SK-MEL-5 (cell line): ENCODE measurements at places on chromosomes 7 and 10. TPM values are rescaled to one million over a fixed set of nuclear protein-coding genes. Genes with fewer than 3 reads are reported as not detected.

DNA sequence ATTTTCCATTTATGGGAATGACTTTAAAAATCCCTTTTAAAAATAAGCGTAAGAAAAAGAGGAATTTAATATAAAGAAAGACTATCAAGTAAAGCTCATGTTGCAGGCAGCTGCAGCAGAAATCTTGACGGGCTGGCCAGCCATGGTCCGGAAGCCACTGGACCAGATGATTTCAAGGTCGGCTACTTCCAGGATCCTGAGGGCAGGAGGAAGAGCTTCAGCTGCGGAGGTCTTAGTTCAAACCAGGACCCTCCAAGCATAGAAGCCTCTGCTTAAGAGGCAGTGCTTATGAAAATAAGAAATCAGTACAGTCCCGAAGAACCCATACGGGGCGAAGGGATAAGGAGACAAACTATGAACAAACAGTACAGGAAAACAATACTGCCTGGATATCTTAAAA, 220.2 kb upstream of the CELF2 start:
- no peak for DNase-seq

BNIP3 gene
- total RNA-seq: 163 TPM in 2 replicates

DNA sequence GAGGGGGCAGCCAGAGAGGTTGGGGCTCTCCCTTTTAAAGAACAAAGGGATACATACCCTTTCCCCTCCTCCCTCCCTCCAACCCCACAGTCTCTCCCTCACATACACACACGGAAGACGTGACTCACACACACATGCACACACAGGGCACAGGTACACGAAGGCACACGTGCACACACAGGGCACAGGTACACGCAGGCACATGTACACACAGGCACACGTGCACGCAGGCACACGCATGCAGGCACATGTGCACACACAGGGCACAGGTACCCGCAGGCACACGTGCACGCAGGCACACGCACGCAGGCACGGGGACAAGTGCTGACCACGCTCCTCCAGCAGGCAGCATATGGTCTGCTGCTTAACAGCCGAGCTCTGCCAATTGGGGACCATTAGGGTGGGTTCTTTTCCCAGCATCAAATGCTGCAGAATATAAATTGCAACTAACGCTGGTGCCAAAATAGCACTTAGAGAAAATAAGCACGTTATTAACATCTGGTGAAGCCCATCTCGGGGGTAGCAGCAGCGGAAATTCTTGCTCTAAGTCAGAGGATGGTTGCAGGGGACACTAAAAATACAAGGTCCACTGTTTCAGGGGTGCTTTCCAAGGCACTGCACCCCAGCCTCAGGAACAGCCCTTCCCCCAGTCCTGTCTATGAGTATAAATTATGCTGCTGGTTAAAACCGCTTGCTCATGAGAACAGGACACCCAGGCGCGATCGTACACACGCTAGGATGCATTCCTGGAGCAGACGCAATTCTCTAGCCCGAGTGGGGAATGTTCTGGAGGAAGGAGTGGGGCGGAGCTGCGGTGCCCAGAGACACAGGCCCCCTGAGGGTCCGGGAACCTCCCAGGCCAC, 55.2 kb upstream of the TNRC18 start:
- DNase-seq: no peak

- DNase-seq: no peak
Observed at GRCh38 chr10:70939441-70940003, 51.2 kb upstream of the PCBD1 start.

DNA sequence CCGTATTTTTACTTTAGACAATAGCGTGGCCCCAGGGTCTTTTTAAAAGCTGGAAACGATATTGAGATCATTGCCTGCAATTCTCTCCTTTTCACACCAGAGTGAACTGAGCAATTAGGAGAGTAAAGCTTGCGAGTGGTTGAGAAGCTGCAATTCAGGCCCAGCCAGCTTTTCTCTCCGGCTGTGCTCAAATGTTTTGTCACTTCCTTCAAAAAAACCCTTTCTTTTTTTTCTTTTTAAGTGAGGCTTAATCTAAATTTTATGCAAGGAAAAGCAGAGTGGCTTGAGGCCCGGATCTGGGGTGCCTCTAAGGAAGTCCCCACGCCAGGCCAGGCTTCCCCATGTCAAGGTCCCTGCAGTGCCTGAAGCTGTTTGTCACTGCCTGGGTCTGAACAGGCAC, 433.9 kb downstream of the GLRX3 start:
- DNase-seq: no peak

- DNase-seq: no peak
Observed at GRCh38 chr7:76011442-76011861, 17.1 kb upstream of the TMEM120A start.

GNGT1 gene
- not detected in 2 replicates for total RNA-seq

- no peak for DNase-seq
Observed at GRCh38 chr7:26964156-26964808, 99.9 kb upstream of the SKAP2 start.

DNA sequence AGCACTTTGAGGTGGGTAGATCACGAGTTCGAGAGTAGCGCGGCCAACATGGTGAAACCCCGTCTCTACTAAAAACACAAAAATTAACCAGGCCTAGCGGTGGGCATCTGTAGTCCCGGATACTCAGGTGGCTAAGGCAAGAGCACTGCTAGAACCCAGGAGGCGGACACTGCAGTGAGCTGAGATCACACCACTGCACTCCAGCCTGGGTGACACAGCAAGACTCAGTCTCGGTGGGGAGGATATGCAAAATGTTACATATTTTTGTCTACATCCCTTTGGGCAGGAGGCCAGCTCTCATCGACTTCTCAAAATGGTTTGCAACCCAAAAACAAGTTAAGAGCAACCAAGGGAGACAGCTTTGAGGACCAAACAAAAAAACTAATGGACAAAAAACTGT, 8.2 kb downstream of the ATE1 start:
- DNase-seq: no peak

PRPS1L1 gene
- total RNA-seq: not detected in 2 replicates

RNF133 gene
- 0.13 and 0.32 TPM in 2 replicates for total RNA-seq

- no peak for DNase-seq
Observed at GRCh38 chr7:99129001-99129400, 14.9 kb downstream of the SMURF1 start.

GRCh38 chr10:116237260-116237659, 35.7 kb downstream of the GFRA1 start:
- DNase-seq: no peak

- peak; percentile 62 for DNase-seq
Observed at GRCh38 chr7:129298268-129298893, 73.6 kb downstream of the AHCYL2 start.

CCL24 gene
- total RNA-seq: not detected in 2 replicates

FANK1 gene
- total RNA-seq: 1.6 TPM in 1 of 2 replicates, not detected in the other

CACNA2D1 gene
- total RNA-seq: 10.3 and 11.1 TPM in 2 replicates

AOAH gene
- total RNA-seq: 0.05 TPM in 1 of 2 replicates, not detected in the other

DNA sequence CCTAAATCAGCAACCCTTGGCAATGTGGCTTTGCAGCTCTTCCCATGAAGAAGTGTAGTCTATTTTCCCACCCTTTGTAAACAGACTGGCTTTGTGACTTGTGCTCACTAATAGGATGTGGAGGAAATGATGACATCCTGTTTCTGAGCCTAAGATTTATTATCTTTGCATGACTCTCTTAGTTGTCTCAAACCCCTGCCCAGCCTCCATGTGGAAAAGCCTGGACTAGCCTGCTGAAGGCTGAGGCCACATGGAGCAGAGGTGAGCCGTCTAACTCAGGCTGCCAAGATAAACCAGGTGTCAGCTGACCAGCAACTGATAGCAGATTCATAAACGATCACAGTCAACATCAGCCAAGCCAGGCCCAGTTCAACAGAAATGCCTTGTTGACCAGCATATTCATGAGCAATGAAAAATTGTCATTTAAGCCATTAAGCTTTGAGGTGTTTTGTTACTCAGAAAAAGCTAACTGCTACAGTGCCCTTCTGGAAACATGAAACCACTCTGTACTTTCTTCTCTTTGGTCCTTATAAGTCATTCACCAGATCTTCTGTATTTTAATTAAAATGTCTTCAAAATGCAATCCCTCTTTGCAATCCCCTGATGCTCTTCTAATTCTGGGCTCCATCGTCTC, 586.3 kb upstream of the ANKRD30A start:
- DNase-seq: peak; percentile 89

DNA sequence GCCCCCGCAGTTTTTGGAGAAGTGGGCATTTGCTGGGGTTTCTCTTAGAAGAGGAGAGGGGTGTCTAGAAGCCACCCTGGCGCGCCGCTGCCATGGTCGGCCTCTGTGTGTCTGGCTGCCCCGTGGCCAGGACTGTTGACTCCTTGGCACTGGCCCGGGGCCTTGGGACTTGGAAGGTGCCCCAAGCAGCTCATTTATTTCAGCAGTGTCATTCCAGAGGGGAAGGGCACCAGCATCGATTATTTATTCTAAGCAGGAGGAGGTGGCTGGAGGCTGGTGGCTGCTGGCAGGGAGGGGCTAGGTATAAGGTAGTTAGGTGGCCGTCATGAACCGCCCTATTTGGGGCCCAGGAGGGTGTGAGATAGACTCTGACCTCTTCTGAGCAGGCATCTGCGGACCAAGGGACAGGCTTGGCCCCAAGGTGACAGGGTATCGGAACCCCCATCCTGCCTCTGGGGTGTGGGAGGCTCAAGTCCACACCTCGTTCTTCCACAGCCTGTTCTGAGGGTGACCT, 1.6 kb downstream of the GTF2IRD1 start:
- no peak for DNase-seq

GRCh38 chr7:98826811-98827231, 43.0 kb downstream of the TMEM130 start:
- no peak for DNase-seq
